Common myeloid progenitor, CD34-positive (primary cell): ENCODE measurements at places on chromosomes 6 and 20.

DNA sequence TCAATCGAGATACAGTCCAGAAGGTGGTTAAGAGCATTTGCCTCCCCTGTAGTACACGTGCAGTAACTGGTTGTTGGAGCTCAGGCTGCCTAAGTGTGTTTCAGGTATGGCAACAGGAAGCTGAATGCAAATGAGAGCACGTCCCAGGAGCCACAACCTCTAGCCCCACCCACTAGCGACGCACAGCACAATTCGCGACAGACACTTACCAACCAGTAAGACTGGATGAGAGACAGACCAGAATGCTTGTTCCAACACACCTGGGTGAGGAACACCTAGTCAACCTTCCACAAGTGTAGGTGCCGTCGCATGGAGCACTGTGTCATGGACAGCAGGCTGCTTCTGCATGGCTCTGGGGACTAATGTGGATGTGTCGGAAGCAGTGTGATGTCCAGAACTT is 7.2 kb upstream of the SERPINB1 start:
- H3K4me3 ChIP-seq = no peak overlapping the region
- H3K27me3 ChIP-seq = no peaks in the 10 kb centered on the region
- H3K36me3 ChIP-seq = no peaks in the 10 kb centered on the region
- peaks cover 7% of the 10 kb centered on the region for H3K4me1 ChIP-seq

GRCh38 chr20:41746635-41747034 is 128.5 kb upstream of the CHD6 start:
- DNase-seq = no peak
- no peaks in the 10 kb centered on the region for H3K4me1 ChIP-seq
- no peaks in the 10 kb centered on the region for H3K36me3 ChIP-seq
- no peak overlapping the region for H3K4me3 ChIP-seq
- H3K27ac ChIP-seq = no peak overlapping the region
- H3K27me3 ChIP-seq = no peaks in the 10 kb centered on the region

GRCh38 chr20:3693376-3693775 is 11.6 kb upstream of the ADAM33 start:
- H3K4me1 ChIP-seq = no peaks in the 10 kb centered on the region
- H3K36me3 ChIP-seq = no peaks in the 10 kb centered on the region
- no peak for DNase-seq
- no peak overlapping the region for H3K4me3 ChIP-seq
- no peaks in the 10 kb centered on the region for H3K27me3 ChIP-seq
- no peak overlapping the region for H3K27ac ChIP-seq

DNA sequence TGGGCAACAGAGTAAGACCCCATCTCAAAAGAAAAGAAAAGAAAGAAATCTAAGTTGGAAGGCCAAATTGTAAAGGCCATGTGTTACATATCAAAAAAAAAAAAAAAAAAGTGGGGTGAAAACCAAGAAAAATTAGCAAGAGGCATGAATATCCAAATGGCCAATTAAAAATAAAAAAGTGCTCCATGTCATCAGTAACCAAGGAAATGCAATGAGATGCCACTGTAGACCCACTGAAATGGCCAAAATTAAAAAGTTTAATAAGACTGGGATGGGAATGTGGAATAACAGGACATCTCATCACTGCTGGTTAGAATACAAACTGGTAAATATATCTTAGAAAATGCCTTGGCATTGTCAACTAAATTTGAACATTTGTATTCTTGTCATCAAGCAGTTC is 30.1 kb upstream of the BCLAF1 start:
- H3K4me1 ChIP-seq = no peaks in the 10 kb centered on the region
- H3K4me3 ChIP-seq = no peak overlapping the region
- H3K27me3 ChIP-seq = no peaks in the 10 kb centered on the region
- no peaks in the 10 kb centered on the region for H3K36me3 ChIP-seq

DNA sequence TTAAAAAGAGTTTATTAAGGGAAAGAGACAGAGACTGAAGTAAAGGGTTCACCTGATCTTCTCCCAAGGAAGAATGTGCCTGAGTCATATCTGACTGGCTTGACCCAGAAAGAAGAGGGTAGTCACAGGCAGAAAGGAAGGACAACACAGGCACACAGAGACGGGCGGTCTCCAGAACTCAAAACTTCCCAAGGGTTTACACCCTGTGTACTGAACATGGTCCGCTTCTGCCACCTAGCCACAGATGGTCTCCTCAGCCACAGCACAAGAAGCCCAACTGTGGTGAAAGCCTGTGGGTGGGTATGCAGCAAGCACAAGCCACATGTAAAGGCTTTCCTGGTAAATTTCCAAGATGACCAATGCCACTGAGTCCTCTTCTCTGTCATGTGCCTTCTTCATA is 17.2 kb downstream of the UNC5CL start:
- no peaks in the 10 kb centered on the region for H3K36me3 ChIP-seq
- no peaks in the 10 kb centered on the region for H3K27me3 ChIP-seq
- no peak overlapping the region for H3K27ac ChIP-seq
- no peak overlapping the region for H3K4me3 ChIP-seq
- no peak for DNase-seq

DNA sequence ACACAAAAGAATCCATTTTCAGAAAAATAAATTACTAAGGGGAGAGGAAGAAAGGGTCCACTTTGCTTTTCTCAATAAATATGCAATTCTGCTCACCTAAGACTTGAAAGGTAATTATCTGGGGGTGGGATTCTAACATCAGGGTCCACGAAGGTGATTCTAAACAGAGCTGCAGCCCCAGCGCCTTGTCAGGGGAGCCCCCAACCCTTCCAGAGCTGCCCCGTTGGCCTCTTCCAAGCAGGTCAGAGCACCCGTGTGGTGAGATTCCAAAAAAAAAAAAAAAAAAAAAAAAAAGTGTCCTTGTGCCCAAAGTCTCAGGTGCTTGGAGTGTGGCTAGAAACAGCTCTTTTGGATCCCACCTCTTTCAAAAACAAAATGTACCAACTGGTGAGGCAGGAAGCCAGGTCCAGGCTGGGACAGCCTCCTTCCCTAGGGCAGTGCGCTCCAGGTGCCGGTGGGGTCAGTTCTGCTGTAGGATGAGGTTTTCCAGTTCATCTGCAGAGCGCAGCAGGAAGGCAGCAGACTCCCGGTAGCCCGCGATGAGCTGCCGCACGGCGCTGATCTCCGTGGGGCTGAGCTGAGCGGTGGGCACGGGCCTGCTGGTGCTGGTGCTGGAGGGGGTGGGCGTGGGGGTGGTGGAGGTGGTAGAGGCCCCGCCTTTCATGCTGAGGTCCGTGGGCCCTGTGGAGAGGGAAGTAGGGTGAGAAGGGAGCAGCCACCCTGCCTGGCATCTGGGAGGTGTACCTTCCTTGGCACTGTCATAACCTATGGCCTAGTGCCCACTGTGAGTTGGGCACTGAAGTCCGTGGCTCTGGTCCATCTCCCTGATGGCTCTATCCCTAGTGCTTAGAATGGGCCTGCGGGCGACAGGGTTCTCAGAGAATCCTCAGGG is 89.3 kb downstream of the ASXL1 start:
- H3K4me1 ChIP-seq = no peaks in the 10 kb centered on the region
- H3K27me3 ChIP-seq = no peaks in the 10 kb centered on the region
- no peak overlapping the region for H3K4me3 ChIP-seq
- DNase-seq = no peak
- no peak overlapping the region for H3K27ac ChIP-seq

- no peak for DNase-seq
- no peaks in the 10 kb centered on the region for H3K27me3 ChIP-seq
- no peaks in the 10 kb centered on the region for H3K36me3 ChIP-seq
- H3K4me1 ChIP-seq = no peaks in the 10 kb centered on the region
Observed at GRCh38 chr6:12622566-12622965, 94.0 kb upstream of the PHACTR1 start.

GRCh38 chr6:17423026-17423425 is 29.6 kb downstream of the CAP2 start:
- DNase-seq = no peak
- no peaks in the 10 kb centered on the region for H3K4me1 ChIP-seq
- no peak overlapping the region for H3K27ac ChIP-seq
- no peaks in the 10 kb centered on the region for H3K27me3 ChIP-seq
- no peak overlapping the region for H3K4me3 ChIP-seq
- H3K36me3 ChIP-seq = no peaks in the 10 kb centered on the region

DNA sequence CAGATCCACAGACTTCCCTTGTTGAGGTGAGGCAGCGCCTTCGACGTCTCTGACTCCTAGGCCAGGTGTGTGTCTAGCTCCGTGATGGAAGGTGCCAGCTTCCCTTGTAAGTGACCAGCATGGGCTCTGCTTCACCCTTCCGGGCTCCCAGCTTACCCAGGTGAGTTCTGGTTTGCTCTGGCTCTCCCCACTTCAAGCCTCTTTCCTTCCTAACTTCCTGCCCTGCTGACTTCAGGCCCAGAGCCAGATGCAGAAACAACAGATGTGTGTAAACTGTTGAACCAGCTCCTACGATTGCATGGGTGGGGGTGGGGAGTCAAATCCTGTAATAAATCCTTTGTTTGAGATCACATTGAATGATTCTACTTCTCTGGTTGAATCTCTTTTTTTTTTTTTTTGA is 51.6 kb upstream of the BMP6 start:
- H3K4me3 ChIP-seq = no peak overlapping the region
- no peak for DNase-seq

GRCh38 chr6:40627316-40627715 is 40.2 kb upstream of the LRFN2 start:
- H3K27me3 ChIP-seq = peaks cover 3% of the 10 kb centered on the region
- no peak overlapping the region for H3K4me3 ChIP-seq
- no peaks in the 10 kb centered on the region for H3K36me3 ChIP-seq
- no peak for DNase-seq
- no peak overlapping the region for H3K27ac ChIP-seq
- no peaks in the 10 kb centered on the region for H3K4me1 ChIP-seq

DNA sequence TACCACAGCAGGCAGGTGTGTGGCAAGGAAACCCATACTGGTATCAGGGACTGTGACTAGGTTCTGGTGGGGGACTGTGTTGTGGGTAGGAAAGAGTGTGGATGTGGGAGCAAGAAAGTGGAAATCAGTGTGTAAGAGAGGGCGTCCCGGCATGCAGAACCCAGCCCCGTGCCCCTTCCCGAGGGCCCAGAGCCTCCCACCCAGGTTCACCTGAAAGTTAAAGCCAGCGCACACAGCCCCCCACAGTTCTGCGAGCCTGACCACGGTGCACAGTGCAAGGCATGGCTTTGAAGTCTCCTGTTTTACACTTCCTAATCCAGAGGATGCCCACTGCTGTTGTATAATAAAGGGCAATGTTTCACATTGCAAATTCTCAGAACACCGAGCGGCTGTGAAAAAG is 22.7 kb downstream of the MAFB start:
- no peaks in the 10 kb centered on the region for H3K4me1 ChIP-seq
- H3K4me3 ChIP-seq = no peak overlapping the region
- H3K27me3 ChIP-seq = no peaks in the 10 kb centered on the region
- no peak for DNase-seq
- H3K36me3 ChIP-seq = no peaks in the 10 kb centered on the region

DNA sequence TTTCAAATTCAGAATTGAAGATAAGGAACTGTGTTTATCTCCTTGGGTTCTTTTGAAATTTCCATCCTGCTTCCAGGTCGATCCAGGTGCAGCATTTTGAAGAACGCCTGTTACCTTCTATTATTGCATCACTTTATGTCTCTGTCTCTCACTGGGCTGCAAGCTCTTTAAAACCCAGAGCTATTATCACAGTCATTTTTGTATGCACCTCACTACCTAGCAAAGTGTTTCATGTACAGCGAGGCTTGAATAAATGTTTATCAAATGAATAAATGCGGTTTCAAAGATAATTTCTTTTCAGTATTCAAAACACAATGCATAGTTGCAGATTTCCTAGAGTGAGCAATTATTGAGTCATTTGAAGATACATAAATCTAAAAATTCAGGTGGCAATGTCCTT is 34.2 kb downstream of the GFOD1 start:
- peaks cover 10% of the 10 kb centered on the region for H3K36me3 ChIP-seq
- H3K4me1 ChIP-seq = peaks cover 34% of the 10 kb centered on the region
- no peak overlapping the region for H3K27ac ChIP-seq

- H3K27me3 ChIP-seq = no peaks in the 10 kb centered on the region
- no peaks in the 10 kb centered on the region for H3K4me1 ChIP-seq
- H3K36me3 ChIP-seq = peaks cover 6% of the 10 kb centered on the region
- DNase-seq = peak; percentile 33
- no peak overlapping the region for H3K27ac ChIP-seq
Observed at GRCh38 chr6:135411339-135411738, 86.2 kb downstream of the AHI1 start.

GRCh38 chr6:71056656-71057055 is 99.8 kb upstream of the B3GAT2 start:
- H3K27me3 ChIP-seq = no peaks in the 10 kb centered on the region
- H3K4me1 ChIP-seq = no peaks in the 10 kb centered on the region
- H3K27ac ChIP-seq = no peak overlapping the region
- DNase-seq = no peak
- no peak overlapping the region for H3K4me3 ChIP-seq

- no peak overlapping the region for H3K4me3 ChIP-seq
- DNase-seq = no peak
- no peaks in the 10 kb centered on the region for H3K27me3 ChIP-seq
- H3K36me3 ChIP-seq = no peaks in the 10 kb centered on the region
Observed at GRCh38 chr20:17935186-17935585, 33.4 kb downstream of the SNX5 start.

DNA sequence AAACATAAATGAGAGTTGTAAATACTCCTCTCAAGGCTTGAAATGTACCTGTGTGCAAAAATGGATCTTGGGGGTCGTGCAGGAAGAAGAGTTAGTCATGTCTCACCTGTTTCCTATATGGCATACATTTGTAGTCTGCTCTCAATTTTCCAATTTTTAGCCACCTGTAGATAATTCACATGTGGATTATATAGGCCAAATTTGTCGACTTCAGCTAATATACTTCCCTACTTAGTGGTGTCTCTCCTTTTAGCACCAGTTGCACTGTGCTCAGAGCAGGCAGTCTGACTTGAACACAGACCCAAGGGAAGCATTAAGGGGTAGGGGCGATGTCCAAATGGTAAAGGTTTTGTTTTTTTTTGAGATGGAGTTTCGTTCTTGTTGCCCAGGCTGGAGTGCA is 1.9 kb downstream of the RBM24 start:
- no peak overlapping the region for H3K27ac ChIP-seq
- DNase-seq = no peak
- no peak overlapping the region for H3K4me3 ChIP-seq
- H3K36me3 ChIP-seq = no peaks in the 10 kb centered on the region
- H3K27me3 ChIP-seq = peaks cover 56% of the 10 kb centered on the region
- peaks cover 16% of the 10 kb centered on the region for H3K4me1 ChIP-seq

- no peaks in the 10 kb centered on the region for H3K27me3 ChIP-seq
- DNase-seq = no peak
- no peaks in the 10 kb centered on the region for H3K36me3 ChIP-seq
Observed at GRCh38 chr20:9137001-9137400, 68.1 kb downstream of the PLCB4 start.

DNA sequence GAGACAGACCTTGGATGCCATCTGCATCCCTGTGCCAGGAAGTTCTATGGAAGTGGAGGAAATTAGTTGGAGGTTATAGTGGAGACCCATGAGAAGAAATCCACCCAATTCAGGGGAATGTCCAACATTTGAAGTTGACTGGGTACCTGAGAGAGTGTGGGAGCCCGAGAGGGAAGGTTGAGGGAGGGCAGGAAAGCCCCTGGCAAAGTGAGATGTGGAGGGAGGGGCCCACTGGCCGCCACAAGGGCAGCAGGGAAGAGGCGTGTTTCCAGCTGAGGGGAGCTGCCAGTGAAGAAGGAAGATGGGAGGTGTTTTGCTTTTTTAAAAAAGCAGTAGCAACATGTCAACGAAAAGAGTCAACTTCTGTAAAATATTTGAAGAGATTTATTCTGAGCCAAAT is 16.3 kb upstream of the SERPINB9 start:
- H3K4me3 ChIP-seq = no peak overlapping the region
- H3K27ac ChIP-seq = no peak overlapping the region
- H3K36me3 ChIP-seq = no peaks in the 10 kb centered on the region
- no peaks in the 10 kb centered on the region for H3K27me3 ChIP-seq

GRCh38 chr6:116973976-116974375 is 96.9 kb downstream of the RFX6 start:
- H3K36me3 ChIP-seq = no peaks in the 10 kb centered on the region
- no peaks in the 10 kb centered on the region for H3K4me1 ChIP-seq
- no peak overlapping the region for H3K27ac ChIP-seq
- H3K4me3 ChIP-seq = no peak overlapping the region
- H3K27me3 ChIP-seq = peaks cover 2% of the 10 kb centered on the region
